ENCODE measurements at places on chromosomes 6 and 20. TPM values are rescaled to one million over a fixed set of nuclear protein-coding genes. Genes with fewer than 3 reads are reported as not detected.

GSTA1 gene
- not detected for total RNA-seq

LTB gene
- not detected for total RNA-seq

DEFB132 gene
- not detected for total RNA-seq

UST gene
- total RNA-seq, result 19.0 TPM

NOP56 gene
- 140 TPM for total RNA-seq

SOX18 gene
- 8.7 TPM for total RNA-seq

DNA sequence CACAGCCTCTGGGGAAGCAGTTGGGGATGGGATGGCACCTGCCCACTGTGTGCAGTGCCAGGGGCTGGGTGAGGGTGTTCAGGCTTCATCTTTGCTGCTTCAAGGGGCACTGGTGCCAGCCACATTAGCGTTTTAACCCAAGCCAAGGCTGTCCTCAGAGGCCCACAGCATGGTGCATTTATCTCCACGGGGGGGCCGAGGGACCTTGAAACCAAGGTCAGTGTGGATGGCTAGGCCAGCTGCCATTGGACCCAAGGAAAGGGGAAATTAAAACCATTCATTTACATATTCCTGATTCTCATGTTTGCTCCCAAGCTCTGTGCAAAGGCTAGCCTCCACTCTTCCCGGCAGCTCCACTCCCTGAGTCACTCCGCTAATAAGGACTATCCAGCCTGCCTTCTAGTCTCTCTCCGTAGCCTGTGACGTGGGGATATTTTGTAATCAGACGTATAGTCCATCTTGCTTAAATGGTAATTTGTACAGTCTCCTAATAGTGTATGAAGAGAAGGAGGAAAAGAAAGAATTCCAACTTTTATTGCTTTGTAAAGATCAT is 197.1 kb downstream of the CDH4 start:
- no peaks in the 10 kb centered on the region for H3K36me3 ChIP-seq
- no peaks in the 10 kb centered on the region for H3K4me1 ChIP-seq

DNA sequence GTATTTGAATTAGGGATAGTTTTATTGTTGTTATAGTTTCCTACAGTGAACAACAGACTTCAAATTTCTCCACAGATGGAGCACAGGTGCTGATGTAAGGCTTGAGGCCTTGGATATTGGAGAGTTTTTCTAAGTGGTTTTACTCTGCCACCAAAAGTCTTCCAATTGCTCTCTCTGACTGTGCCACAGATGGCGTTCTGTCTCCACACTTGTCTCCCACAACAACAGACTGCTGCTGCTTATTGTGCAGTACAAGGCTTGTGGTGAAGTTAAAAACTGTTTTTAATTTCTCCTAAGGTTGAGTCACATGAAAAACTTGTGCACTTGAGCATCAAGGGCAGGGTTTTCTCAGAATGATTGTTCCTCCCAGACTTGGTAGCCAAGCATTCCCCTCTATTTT is 460.9 kb upstream of the KHDRBS2 start:
- H3K27me3 ChIP-seq, result no peaks in the 10 kb centered on the region
- H3K27ac ChIP-seq, result no peak overlapping the region
- no peak for DNase-seq
- no peaks in the 10 kb centered on the region for H3K36me3 ChIP-seq

DNA sequence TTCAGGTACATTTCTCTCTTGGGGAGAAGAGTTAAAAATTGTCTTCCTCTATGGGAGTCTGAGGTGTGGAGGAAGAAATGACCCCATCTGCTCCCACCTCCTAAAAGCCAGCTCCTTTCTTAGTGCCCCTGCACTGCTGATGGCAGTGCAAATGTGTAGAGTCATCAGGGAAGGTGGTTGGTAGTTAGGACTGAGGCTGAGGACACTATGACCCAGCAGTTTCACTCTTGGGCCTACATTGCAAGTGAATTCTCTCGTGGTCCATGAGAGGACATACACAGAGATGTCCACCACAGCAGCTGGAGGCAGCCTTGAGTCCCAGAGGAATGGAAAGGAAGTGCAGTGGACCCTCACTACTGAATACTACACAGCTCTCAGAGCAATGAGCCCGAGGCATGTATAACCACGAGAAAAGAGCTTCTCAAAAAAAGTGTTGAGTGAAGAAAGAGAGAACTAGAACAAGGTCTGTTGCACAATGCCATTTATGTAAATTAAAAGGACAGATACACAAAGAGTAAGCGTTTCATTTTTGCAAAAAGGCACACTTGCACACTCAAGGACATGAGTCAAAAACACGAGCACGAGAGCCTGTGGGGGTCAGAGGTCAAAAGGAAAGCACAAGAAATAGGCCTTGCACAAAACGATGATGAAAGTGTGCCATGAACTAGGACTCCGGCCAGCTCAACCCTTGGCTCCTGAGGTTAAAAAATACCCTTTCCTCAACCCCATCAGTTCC is 308.2 kb upstream of the PRND start:
- no peaks in the 10 kb centered on the region for H3K36me3 ChIP-seq
- no peak for DNase-seq
- no peak overlapping the region for H3K4me3 ChIP-seq

GRCh38 chr6:20747991-20748390 is 213.7 kb downstream of the CDKAL1 start:
- H3K4me1 ChIP-seq, result no peaks in the 10 kb centered on the region
- no peaks in the 10 kb centered on the region for H3K27me3 ChIP-seq
- no peak for DNase-seq
- no peak overlapping the region for H3K4me3 ChIP-seq

DNA sequence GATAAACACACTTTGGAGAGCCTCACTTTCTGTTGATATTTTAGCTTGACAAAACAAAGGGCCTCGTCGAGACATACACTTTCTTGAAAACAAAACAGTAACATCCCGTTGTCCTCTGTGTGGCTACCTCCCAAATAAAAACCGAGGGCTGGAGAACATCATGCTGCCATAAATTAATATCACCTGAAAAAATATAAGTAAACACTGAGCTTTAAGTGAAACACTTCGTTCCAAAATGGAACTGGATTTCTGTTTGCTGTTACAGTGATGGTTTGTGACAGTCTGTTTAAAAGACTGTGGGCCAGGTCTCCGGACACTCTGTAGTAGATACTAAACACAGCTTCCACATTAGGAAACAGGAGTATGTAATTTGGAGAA is 187.2 kb downstream of the SMOC2 start:
- no peak for DNase-seq
- H3K27me3 ChIP-seq, result no peaks in the 10 kb centered on the region
- H3K4me3 ChIP-seq, result no peak overlapping the region
- H3K27ac ChIP-seq, result no peak overlapping the region
- no peaks in the 10 kb centered on the region for H3K36me3 ChIP-seq

- H3K27me3 ChIP-seq, result peaks cover 59% of the 10 kb centered on the region
- no peak overlapping the region for H3K27ac ChIP-seq
- H3K4me1 ChIP-seq, result peaks cover 16% of the 10 kb centered on the region
- DNase-seq, result no peak
- H3K4me3 ChIP-seq, result peak overlapping the region; percentile 56
These were observed 1.3 kb upstream of the NKAIN2 start for GRCh38 chr6:123802351-123802696.

DNA sequence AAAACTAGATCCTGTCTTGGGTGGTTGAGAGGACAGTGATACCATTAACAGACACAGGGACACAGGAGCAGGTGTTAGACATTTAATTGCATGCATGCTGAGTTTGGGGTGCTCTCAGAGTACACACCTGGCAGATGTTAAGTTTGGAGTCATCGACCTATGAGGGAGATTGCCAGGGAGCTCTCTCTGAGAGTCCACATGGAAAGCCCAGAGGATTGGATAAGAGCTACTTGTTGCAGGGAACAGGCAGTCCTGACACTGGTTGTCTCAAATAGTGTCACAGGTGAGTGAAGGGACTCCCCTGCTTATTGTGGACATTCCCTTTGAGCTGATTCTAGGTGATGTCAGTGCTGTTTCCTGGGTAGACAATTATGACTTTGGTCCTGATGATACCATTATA is 3.1 kb downstream of the ATRN start:
- H3K27ac ChIP-seq, result no peak overlapping the region
- H3K4me3 ChIP-seq, result no peak overlapping the region
- peaks cover 30% of the 10 kb centered on the region for H3K4me1 ChIP-seq
- DNase-seq, result no peak
- H3K27me3 ChIP-seq, result no peaks in the 10 kb centered on the region

GRCh38 chr20:24501764-24502556 is 32.5 kb downstream of the SYNDIG1 start:
- no peaks in the 10 kb centered on the region for H3K27me3 ChIP-seq
- H3K27ac ChIP-seq, result no peak overlapping the region
- no peak overlapping the region for H3K4me3 ChIP-seq
- DNase-seq, result no peak
- no peaks in the 10 kb centered on the region for H3K4me1 ChIP-seq
- H3K36me3 ChIP-seq, result no peaks in the 10 kb centered on the region

DNA sequence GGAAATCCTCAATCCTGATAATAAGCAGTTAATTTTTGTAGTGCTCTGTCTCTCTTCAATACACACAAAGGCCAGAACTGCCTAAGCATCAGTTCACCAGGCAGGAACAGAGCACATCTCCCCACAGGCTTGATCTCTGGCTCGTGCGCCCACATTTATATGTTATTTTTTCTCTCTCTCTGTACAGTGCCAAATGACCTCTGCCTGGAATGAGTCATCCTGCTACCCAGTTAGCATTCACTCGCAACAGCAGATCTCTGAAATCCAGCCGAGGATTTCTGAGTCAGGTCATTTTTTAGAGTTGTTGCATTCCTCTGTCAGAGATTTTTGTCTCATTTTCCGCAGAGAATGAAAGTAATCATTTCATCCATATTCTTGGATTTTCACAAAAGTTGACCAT is 107.1 kb downstream of the COL12A1 start:
- no peak for DNase-seq
- H3K27ac ChIP-seq, result no peak overlapping the region
- H3K4me3 ChIP-seq, result no peak overlapping the region
- H3K27me3 ChIP-seq, result no peaks in the 10 kb centered on the region
- peaks cover 17% of the 10 kb centered on the region for H3K36me3 ChIP-seq

DNA sequence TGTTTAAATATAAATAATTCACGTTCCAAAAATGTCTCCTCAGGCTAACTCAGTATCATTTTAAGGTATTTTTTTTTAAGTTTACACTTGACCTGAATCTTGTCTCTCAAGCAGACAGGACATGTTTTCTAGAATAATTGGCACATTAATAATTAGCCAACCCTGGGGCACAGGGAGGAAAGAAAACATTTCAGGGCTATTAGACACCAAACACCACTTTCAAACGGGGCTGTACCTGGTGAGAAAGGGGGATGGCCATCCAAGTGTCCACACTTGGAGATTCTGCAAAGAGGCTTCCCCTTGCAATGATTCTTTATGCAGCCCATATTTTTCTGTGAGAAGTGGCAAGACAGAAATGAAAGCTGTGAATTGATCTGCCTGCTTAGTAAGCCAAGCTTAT is 560.8 kb downstream of the CD109 start:
- peak overlapping the region; percentile 0 for H3K27ac ChIP-seq
- DNase-seq, result no peak

GRCh38 chr6:108777536-108777935 is 70.7 kb upstream of the ARMC2 start:
- H3K36me3 ChIP-seq, result no peaks in the 10 kb centered on the region
- H3K27ac ChIP-seq, result no peak overlapping the region
- peaks cover 8% of the 10 kb centered on the region for H3K4me1 ChIP-seq
- no peak for DNase-seq
- no peak overlapping the region for H3K4me3 ChIP-seq

GRCh38 chr20:23130622-23131140 is 44.6 kb upstream of the CD93 start:
- peak; percentile 37 for DNase-seq
- H3K4me1 ChIP-seq, result peaks cover 11% of the 10 kb centered on the region
- H3K36me3 ChIP-seq, result no peaks in the 10 kb centered on the region
- no peak overlapping the region for H3K27ac ChIP-seq
- no peaks in the 10 kb centered on the region for H3K27me3 ChIP-seq

DNA sequence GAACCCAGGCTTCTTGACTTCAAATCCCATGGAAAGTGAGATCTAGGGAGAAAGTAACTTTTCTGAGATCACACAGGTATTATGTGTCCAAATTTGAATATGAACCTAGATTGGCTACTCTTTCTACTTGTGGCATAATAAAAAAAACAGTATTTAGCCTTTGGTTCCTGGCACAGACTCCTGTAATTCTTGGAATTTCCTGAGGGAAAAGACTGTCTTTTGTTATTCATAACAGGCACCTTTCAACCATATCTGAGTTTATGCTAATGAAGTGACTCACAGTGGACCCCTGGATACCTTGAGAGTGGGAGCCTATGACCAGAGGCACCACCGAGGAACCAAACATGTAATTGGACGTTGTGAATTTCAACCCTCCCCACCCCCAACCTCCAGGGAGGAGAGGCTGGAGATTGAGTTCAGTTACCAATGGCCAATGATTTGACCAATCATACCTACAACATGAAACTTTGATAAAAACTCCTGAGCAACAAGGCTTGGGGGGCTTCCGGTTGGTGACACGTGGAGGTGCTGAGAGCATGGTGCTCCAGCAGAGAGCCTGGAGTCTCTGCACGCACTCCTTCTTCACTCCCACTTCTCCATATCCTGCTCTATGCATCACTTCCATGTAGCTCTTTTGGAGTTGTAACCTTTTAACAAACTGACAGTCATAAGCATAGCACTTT is 48.8 kb downstream of the LAMA4 start:
- H3K27me3 ChIP-seq, result no peaks in the 10 kb centered on the region
- no peak overlapping the region for H3K4me3 ChIP-seq
- H3K4me1 ChIP-seq, result peaks cover 12% of the 10 kb centered on the region
- no peak for DNase-seq
- peaks cover 8% of the 10 kb centered on the region for H3K36me3 ChIP-seq
- H3K27ac ChIP-seq, result peak overlapping the region; percentile 25

DNA sequence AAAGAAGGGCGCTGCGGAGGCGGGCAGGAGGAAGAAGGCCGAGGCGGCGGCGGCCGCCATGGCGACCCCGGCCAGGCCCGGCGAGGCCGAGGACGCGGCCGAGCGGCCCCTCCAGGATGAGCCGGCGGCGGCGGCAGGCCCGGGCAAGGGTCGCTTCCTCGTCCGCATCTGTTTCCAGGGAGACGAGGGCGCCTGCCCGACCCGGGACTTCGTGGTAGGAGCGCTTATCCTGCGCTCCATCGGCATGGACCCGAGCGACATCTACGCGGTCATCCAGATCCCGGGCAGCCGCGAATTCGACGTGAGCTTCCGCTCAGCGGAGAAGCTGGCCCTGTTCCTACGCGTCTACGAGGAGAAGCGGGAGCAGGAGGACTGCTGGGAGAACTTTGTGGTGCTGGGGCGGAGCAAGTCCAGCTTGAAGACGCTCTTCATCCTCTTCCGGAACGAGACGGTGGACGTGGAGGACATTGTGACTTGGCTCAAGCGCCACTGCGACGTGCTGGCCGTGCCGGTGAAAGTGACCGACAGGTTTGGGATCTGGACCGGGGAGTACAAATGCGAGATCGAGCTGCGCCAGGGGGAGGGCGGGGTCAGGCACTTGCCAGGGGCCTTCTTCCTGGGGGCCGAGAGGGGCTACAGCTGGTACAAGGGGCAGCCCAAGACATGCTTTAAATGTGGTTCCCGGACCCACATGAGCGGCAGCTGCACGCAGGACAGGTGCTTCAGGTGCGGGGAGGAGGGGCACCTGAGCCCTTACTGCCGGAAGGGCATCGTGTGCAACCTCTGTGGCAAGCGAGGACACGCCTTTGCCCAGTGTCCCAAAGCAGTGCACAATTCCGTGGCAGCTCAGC is 780 bp downstream of the ZCCHC3 start:
- peak; percentile 88 for DNase-seq
- H3K27me3 ChIP-seq, result no peaks in the 10 kb centered on the region
- H3K36me3 ChIP-seq, result no peaks in the 10 kb centered on the region
- H3K27ac ChIP-seq, result peak overlapping the region; percentile 98

- H3K36me3 ChIP-seq, result peaks cover 10% of the 10 kb centered on the region
- H3K27me3 ChIP-seq, result no peaks in the 10 kb centered on the region
- no peak overlapping the region for H3K4me3 ChIP-seq
- no peak for DNase-seq
- no peak overlapping the region for H3K27ac ChIP-seq
These were observed 56.7 kb downstream of the GJA10 start for GRCh38 chr6:89950879-89951391.
